Pancreas (tissue), 10 donors: ENCODE measurements at places on chromosomes 6 and 20. TPM values are rescaled to one million over a fixed set of nuclear protein-coding genes. Genes with fewer than 3 reads are reported as not detected.

- no peak for DNase-seq
Measured at GRCh38 chr6:31094389-31094881, 17.9 kb downstream of the C6orf15 start.

DNA sequence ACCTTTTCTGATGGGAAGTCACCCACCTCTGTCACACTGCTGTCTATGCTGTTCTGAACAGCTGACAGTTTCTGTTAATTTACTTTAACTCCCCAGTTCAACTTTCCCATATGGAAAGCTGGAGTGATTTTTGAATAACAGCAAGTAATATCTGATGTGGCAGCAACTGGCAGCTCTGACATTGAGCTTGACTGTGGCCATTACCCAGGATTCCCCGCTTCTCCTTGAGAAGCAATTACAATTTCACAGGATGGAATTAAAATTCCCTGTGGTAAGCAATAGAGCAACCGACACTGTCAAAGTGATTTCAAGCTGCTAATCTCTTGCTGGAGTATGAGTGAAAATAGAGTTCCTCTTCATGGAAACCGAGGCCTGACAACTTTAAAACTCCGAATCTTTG is 348.1 kb upstream of the SOX4 start:
- DNase-seq, result no peak

DNA sequence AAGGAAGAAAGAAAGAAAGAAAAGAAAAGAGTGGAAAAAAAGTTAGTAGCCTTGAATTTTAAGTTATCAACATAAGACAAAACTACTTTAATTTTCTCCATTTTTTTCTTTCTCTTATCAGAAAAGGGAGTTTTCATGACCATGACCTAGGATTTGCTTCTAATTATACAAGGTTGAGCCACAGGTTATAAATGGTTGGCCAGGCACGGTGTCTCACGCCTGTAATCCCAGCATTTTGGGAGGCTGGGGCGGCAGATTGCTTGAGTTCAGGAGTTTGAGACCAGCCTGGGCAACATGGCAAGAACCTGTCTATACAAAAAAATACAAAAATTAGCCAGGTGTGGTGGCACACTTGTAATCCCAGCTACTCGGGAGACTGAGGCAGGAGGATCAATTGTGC is 7.8 kb upstream of the MTRES1 start:
- DNase-seq, result no peak

- DNase-seq, result no peak
Measured at GRCh38 chr6:85866758-85867401, 224.2 kb upstream of the SYNCRIP start.

GRCh38 chr6:6685249-6686040 is 96.9 kb downstream of the LY86 start:
- no peak for DNase-seq

GRCh38 chr20:61629602-61630390 is 377.7 kb downstream of the CDH4 start:
- no peak for DNase-seq

GRCh38 chr6:134585517-134585873 is 267.6 kb upstream of the SGK1 start:
- no peak for DNase-seq

DNA sequence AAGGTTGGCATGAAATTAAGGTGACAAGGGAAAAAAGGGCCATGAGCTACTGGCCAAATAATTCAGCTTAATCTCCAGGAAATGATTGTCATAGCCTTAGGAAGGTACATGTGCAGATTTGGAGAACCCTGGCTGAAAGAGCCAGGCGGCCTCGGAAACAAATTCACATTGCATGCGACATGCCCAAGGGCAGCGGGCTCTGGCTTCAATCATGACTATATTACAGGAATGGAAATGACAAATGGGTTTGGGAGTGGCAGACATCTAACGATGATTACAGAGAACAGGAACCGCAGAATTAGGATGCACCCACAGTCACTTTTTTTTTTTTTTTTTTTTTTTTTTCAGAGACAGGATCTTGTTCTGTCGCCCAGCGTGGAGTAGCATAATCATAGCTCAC is 112.4 kb upstream of the SALL4 start:
- no peak for DNase-seq

DNA sequence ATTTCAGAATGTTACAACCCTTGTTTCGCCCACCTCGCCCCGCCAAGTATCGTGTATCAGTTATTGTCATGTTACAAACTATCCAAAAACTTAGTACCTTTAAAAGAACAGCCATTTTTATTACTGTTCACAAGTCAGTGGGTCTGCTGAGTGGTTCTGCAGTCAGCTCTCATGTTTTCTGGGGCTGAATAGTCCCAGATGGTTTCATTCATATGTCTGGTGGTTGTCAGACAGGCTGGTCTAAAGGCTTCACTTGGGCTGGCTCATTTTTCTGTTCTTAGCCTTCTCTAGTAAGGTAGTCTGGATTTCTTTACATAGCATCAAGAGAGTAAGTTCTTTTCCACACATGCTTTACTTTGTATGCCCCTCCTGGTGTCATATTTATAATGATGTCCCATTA is 8.6 kb downstream of the ZNF292 start:
- no peak for DNase-seq

DNA sequence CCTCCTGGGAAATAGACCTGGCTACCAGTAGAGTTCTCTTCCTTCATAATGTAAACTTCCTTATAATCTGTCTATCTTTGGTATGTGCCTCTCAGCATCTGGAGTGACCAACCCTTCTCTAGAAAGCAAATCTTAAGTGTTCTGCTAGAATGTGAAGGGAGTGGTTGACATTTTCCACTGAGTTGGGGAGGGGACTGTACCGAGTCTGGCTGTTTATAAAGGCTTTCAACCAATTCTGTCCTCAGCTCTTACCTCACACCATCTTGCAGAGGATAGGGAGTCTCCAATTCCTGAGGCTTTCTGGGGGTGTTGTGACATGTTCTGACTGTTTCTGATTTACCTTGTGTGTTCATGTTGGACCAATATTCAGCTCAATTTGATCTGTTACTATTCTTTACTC is 39.6 kb downstream of the FAM217A start:
- DNase-seq, result no peak

DNA sequence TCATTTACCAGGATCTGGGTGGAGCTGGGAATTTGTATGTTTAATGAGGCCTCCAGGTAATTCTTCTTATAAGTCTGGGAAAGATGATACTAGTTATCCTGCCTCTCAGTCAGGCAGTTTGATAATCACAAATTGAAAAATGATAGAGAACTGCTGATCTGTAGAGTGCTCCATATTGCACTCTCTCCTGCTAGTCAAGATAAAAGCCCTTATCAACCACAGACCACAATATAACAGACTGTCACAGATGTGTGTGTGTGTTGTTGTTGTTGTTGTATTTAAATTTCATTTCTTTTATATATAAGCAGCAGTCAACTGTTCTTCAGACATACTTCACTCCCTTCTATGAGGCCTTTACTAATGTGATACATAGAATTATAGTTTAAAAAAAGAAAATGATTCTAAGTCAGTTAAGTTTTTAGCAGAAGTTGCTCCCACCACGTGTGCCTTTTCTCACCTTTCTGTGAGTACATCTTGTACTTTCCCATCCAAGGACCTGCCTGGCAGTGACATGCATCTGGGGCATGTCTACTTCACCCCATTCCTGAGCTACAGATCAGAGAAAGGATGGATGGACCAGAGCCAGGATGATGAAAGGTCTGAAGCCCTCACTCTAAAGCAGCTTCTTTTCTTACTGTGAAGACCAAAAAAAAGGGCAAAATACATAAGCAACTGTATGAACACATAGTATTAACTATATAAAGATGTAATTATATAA is 29.8 kb downstream of the TENT5A start:
- no peak for DNase-seq

DNA sequence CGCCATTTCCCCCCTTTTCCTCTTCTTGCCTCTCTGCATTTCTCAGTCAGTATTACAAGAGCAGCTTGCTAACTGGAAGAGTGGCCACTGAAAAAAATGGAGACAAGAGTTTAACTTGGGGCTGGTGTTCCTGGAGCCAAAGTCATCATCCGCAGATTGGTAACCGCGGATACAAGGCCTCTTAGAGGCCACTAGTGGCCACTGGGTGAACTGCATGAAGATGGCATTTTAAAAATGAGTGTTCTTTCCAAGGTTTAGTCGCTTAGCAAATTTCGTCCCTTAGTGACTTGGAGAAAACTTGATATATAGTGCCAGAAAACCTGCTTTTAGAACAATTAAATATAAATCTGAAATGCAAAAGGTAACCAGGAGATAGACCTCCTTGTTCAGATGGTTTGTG is 4.8 kb downstream of the F13A1 start:
- no peak for DNase-seq

Gene POM121L2
- not detected for total RNA-seq

Gene OR2J3
- total RNA-seq, result not detected

Gene ZBTB46
- total RNA-seq, result 2.8 TPM

Gene LY6G5B
- total RNA-seq, result 3.2 TPM

Gene RPS10
- 1,127 TPM for total RNA-seq
